ENCODE measurements at places on chromosomes 2 and 18.

- no peak for ATAC-seq
Measured at GRCh38 chr2:215521031-215521430, 85.2 kb upstream of the FN1 start.

GRCh38 chr2:218732761-218733158 lies 22.1 kb downstream of the TTLL4 start:
- no peak for ATAC-seq

GRCh38 chr2:66346231-66346664 lies 88.7 kb upstream of the MEIS1 start:
- ATAC-seq: no peak

GRCh38 chr2:232293191-232293590 lies 85.4 kb upstream of the ALPP start:
- ATAC-seq: no peak

GRCh38 chr2:43429369-43429768 lies 166.5 kb downstream of the THADA start:
- ATAC-seq: no peak

- ATAC-seq: no peak
Measured at GRCh38 chr2:207251022-207251421, 85.3 kb upstream of the KLF7 start.

DNA sequence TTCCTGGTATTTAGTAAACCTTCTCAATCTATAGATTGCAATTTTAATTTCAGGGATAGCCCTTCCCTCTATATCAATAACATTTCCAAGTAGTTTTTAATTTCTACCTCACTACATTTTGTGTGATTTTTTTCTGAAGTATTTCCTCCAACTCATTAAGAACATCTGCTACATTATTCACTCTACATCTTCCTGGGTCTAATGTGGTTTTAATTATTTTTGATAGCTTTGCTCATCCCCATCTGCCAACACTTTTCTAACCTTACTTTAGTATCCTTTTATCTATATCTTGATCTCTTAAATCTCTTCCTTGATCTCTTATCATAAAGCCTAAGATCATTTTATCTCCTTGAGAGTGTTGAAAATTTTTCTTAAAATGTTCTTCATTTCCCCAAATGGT lies 278.3 kb upstream of the CYP26B1 start:
- no peak for ATAC-seq

- ATAC-seq: no peak
Measured at GRCh38 chr2:159073256-159073655, 104.8 kb downstream of the TANC1 start.

- ATAC-seq: no peak
Measured at GRCh38 chr18:6607343-6607742, 122.2 kb upstream of the ARHGAP28 start.

DNA sequence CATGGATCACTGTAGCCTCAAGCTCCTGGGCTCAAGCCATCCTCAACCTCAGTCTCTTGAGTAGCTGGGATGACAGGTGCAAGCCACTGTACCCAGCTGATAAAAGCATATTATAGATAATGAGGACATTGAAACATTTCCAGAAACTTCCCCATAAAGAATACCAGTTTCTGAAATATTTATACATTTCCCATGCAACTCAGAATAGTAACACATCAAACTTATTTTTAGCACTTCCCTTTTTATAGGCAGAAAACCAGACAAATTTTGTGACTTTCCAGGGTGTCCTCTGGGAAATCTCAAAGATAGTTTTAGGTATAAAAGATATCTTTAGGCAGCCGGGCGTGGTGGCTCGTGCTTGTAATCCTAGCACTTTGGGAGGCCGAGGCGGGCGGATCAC lies 25.1 kb upstream of the DPYSL5 start:
- no peak for ATAC-seq

DNA sequence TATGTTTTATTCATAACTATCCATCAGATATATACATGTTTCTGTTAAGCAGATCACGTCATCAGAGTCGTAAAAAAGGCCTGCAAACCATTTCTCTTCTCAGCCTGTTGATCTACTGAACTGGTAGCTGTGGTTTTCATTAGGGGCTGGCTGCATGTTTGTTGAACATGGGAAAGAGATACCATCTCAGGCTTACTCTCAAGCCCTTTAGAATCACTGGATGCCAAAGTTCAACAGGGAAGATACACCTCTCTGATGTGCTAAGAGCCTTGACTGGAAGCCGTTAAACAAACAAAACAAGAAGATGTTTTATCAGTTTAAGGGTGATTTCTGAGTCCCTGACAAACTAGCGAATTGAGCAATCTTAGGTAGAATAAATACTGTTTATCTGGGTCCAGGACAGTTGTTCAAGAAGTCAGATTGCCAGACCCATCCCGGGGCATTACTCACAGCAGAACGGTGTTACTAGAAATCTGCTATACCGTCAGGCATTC lies 94.5 kb upstream of the LMAN1 start:
- no peak for ATAC-seq

- ATAC-seq: no peak
Measured at GRCh38 chr18:35804377-35804776, 168.1 kb upstream of the RMP24 start.

DNA sequence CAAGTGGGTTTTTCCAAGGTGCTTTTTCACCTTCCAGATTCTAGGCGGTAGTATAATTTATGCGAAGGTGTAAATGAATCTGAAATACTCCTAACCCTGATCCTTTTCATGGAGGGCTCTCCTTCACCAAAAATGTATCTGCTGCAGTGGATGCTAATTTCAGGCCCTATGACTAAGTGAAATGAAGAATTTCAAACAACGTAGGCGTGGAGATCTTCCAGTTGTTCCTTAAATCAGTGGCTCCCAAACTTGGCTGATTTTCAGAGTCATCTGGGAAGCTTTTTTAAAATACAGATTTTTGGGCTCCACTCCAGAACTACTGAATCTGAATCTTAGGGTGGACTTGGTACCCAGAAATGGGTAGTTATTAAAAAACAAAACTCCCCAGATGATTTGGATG lies 5.5 kb downstream of the GCKR start:
- no peak for ATAC-seq

DNA sequence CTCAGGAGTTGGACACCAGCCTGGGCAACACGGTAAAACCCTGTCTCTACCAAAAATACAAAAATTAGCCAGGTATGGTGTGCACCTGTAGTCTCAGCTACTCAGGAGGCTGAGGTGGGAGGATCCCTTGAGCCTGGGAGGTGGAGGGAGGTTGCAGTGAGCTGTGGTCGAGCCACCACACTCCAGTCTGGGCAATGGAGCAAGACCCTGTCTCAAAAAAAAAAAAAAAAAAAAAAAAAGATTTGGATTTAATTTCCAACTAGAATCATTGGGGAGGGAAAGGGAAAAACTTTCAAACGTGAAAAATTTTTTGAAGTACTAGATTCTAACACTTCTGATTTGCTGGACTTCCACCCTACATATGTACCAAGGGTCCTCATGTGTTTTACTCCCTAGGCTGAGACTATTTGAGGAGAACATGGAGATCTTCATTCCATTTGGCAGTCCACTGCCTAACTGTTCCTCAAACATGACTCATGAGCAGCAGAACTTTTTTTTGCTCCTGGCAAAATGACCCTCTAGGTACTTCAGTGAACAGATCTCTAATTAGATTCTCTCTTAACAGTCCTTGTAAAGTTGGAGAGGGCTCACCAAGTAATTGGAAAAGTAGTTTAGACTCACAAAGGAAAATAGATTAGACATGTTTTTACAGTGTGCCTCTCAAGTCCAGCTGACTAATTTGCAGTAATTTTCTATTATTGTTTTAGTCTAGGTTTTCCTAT lies 267.6 kb downstream of the METTL4 start:
- no peak for ATAC-seq

- no peak for ATAC-seq
Measured at GRCh38 chr2:72124376-72124775, 23.3 kb downstream of the CYP26B1 start.

DNA sequence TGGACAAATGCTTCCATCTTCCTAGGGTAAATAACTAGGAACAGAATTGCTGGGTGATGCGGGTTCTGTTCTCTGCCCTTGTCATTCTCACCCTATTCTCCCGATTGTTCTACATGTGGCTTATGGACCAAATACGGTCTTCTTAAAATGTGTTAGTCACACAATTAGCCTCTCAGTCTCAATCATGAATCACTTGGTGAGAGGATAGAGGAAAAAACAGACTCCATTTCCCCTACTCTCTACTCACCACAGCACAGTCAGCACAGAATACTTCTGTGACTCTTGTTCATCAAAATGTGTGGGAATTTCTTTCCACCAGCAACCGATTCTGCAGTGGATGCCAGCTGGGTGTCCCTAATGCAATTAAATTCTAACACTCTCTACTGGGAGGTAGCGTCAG lies 125.2 kb downstream of the SH3BP4 start:
- no peak for ATAC-seq

- no peak for ATAC-seq
Measured at GRCh38 chr2:156189143-156189542, 143.4 kb downstream of the NR4A2 start.

- ATAC-seq: peak; percentile 39
Measured at GRCh38 chr2:193885419-193885818, 1690.7 kb upstream of the TMEFF2 start.

- no peak for ATAC-seq
Measured at GRCh38 chr2:19845323-19845920, 56.4 kb downstream of the TTC32 start.

- ATAC-seq: no peak
Measured at GRCh38 chr18:55491616-55492015, 96.4 kb downstream of the TCF4 start.

- peak; percentile 64 for ATAC-seq
Measured at GRCh38 chr2:62038975-62039771, 133.7 kb downstream of the COMMD1 start.

- no peak for ATAC-seq
Measured at GRCh38 chr18:64100116-64100922, 48.6 kb downstream of the LINC00305 start.

DNA sequence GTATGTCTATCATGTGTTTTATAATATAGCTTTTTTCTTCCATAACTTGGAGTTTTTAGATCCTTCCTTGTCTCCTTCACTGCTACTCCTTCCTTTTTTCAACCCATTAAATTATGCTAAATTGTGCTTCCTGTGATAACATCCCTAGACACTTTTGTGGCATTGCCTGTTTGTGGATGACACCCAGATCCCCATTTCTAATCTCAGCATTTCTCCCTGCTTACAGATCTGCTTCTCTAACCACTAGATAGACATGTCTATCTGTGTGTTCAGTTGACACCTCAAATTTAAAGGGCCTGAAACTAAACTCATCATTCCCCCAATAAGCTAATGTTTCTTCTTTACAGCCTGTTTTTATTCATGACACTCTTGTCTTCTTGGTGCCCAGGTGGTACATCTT lies 244.8 kb downstream of the BABAM2 start:
- no peak for ATAC-seq

All from motor neuron (in vitro differentiated cells).